ENCODE measurements at places on chromosomes 6 and 20.

GRCh38 chr20:53929974-53930650 is 140.3 kb downstream of the BCAS1 start:
- DNase-seq, result no peak

DNA sequence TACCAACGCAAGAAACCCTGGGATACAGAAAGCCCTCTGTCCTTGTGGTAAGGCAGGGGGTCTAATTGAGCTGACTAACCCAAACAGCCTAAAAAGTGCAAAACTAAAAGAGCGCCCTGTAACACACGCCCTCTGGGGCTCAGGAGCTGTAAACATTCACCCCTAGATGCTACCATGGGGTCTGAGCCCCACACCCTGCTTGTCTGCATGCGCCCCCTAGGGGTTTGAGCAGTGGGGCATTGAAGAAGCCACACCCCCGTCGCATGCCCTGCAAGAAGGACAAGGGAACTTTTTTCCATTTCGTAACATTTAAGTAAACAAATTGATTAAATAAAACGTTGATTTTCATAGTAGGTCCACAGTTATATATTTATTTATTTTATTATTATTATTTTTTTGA is 616.9 kb upstream of the MAN1A1 start:
- DNase-seq, result no peak

DNA sequence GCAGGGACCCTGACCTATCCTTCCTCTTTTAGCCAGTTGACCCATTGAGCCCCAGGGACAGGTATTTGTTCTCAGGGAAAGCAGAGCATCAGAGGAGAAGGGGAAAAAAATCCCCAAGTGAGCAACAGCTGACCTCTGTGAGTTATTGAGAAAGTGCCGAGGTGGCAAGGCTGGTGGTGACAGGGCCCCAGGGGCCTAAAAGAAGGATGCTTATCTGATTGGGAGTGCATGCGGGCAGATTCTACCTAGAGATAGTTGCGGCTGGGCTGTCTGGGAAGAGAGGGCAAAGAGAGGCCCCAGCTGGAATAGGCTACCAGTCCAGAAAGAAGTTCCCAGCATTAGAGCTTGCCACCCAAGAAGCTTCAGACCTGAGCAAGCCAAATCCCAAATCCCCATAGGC is 26.5 kb upstream of the MAFB start:
- no peak for DNase-seq

- DNase-seq, result no peak
Observed at GRCh38 chr20:14553774-14554534, 216.5 kb upstream of the FLRT3 start.

- DNase-seq, result peak; percentile 29
Observed at GRCh38 chr6:90610751-90611542, 24.1 kb upstream of the MAP3K7 start.

DNA sequence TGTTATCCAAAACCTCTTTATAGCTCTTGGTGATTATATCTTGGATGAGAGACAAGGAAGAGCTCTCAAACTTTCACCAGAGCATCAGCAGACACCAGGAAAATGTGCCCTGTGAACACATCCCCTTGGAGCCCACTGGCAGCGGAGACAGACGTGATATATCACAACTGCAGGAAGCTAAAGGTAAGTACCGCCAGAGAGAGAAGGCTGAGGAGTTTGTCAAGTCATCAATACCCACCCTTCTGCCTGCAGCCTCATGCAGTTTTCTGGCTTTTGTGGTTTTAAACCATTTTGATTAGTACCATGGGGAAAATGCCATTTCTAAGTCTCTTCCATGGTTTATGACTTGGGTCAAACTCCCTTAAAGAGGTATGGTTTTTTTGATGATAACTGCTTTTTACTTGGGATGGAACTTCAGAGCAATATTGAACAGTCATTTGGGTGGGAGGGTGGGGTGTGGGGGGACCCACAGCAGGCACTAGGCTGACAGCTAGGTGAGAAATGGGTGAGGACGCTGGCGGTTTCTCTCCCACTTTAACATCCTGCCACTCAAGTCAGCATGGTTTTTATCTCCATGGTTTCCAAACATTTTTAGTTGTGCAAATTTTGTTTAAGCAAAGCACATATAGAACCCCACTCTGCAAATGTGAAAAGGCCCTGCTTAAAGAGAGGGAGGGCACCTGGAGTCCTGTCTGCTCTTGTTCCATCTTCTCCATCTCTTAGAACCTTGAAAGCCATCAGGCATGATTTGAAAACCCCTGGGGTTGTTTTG is 108.4 kb downstream of the SCML4 start:
- DNase-seq, result no peak

DNA sequence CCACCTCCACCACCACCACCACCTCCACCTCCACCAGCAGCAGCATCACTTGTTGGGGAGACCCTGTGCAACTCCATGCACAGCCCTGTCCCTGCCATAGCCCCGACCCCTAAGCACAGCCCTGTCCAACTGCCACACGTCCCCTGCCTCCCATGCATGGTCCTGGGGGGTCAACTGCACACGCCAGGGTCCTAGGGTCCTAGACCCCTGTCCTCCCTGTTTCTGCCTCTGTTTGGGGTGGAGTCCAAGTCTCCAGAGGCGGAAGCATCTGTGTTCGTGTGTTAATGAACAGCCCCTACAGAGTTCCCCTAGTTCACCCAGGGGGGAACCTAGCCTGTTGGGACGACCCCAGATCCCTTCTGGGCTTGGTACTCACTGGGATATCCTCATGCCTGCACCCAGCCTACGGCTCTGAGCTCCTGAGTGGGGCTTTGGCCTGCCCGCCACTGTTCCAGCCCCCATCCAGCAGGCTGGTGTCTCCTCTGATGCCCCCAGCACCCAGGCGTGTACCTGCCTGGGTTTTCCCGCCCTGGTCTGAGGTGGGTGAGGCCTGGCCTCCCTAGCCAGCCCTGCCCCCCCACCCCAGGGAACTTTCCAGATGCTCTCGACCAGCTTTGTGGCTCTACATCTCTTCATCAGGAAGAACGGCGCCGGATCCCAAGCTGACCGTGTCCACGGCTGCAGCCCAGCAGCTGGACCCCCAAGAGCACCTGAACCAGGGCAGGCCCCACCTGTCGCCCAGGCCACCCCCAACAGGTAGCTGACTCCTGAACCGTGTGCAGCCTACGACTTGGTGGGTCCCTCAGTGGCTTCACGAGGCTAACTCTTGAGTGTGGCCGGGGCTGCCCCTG is 2.5 kb upstream of the TNFRSF6B start:
- DNase-seq, result no peak

- no peak for DNase-seq
Observed at GRCh38 chr6:48113130-48113529, 2.1 kb upstream of the PTCHD4 start.

DNA sequence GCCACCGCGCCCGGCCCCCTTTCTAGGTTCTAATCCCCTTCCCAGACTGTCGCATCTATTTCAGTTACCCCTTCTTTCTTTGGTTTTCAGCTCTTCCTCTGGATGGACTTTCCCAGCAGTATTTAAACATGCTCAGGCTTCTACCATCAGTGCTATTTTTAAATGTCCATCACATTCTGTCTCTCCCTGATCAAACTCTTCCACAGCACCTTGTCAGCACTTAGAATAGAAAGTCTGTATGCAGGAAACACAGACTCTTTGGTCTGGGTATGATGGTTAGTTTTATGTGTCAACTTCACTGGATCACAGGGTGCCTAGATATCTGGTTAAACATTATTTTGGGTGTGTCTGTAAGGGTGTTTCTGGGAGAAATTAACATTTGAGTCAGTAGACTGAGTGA is 297.8 kb upstream of the ECI2 start:
- no peak for DNase-seq

DNA sequence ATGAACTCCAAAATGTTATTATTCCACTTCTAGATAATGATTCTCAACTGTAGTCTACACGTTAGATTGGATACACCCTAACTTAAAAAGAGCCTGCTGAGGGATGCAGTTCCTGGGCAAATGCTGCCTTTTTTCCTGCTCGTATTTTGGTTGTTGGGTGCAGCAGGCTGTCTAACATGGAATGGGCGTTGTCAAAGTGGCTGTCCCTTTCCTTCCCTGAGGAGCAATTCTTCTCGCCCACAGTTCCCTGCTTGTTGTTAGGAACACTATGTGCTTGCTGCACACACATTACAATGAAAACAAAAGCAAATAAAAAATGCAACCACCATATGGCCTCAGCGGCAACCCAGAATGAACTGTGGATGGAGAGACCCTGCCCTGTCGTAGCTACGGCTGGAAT is 1.7 kb upstream of the ADGRF5 start:
- DNase-seq, result no peak

- no peak for DNase-seq
Observed at GRCh38 chr20:20448881-20449280, 81.0 kb downstream of the INSM1 start.

DNA sequence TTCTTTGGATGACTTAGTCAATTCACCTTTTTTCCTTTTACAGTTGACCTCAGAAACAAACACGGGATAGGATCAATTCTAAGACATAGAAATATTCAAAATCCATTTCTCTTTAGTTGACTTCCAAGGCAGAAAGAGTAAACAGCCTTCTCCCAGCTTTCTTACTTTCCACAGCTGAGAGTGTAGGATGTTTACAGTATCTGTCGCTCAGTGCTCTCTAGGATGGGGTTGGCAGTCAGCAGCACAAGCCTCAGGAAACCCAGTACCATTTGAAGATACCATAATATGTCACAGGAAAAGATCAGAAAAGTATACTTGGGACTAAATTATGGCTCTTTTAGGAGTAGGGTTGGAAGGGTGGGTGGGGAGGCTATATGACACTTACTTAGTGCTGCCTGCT is 88.2 kb downstream of the OGFRL1 start:
- DNase-seq, result no peak

DNA sequence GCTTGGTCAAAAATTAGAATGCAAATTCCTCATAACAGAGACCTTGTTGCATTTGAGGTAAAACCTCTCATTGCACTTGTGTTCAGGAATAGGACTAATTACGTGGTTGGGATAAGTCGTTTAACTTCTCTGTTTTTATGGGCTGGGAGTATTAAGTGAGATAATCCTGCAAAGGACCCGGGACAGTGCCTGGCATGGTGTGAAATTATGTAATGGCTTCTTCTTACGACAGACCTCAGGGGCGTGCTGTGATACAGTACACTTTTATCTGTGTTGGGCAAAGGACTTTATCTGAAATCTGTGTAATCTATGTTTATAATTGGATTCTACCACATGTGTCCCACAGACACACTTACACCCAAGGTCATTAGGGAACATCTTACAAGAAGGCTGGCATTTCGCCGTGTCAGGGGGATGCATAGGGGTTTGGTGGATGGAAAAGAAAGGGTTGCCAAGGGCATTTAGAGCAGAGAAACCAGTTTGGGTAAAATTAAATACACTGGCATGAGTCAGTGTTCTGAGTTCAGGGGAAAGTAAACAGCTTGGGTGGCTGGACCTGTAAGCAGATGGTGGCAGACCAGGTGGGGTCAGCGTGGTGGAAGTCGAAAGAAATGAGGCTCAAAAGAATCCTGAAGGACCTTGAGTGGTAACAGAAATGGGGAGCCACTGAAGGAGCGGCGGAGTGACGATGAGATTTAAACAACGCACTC is 17.2 kb upstream of the RTF2 start:
- no peak for DNase-seq

- DNase-seq, result no peak
Observed at GRCh38 chr6:93086351-93086750, 333.0 kb downstream of the EPHA7 start.

DNA sequence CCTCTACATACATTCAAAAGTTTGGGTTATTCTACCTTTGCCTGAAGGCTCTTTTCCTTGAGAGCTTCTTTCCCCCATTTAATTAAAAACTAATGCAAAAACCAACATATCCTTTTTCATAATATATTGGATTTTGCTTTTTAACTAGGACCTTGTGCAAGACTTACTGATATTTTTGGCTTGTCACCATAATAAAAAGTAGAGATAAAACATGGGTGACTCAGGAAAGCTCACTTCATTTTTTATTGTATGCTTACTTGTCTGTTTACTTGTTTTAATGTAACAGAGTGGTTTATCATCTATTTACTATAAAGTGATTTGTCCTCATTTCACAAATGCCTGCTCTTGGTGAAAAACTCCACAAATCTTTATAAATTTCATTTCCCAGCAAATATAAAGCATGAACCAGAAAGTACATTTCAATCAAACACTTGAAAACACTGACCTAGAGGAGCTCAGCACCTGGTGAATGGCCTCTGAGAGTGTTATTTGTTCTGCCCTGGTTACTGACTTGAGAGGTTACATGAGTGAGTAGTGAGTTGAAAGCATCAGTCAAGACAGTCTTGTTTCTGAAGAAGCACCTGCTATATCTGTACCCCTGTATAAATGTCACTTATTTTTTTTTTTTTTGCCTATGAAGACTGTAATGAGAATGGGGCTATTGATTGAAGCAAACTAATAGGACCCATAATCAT is 20.8 kb downstream of the ADGRG6 start:
- DNase-seq, result no peak

DNA sequence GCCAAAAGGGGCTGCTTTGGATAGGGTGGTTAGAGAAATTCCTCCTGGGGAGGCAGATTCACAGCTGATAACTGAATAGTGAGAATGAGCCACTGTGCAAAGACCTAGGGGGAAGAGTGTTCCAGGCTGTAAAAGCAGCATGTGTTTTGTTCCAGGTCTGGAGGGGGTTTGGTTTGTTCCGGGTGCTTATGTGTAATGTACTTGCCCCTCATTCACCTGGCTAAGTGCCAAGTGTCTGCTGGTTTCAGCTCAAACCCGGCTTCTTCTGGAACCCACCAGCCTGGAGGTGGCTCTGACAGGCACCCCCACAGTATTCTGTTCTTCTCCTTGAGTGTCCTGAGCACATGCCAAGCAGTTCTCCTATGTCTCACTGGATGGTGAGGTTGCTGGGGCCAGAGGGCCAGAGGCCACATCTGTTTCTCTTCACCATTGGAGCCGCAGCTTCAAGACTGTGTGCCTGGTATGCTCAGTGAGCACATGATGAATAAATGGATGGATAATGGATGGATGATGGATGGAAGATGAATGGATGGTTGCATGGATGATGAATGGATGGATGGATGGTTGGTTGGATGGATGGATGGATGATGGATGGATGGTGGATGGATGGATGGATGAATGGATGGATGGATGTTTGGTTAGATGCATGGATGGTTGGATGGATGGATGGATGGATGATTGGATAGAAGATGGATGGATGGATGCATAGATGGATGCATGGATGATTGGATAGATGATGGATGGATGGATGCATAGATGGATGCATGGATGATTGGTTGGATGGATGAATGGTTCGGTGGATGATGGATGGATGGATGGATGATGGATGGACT is 227.6 kb downstream of the BMP7 start:
- no peak for DNase-seq

- no peak for DNase-seq
Observed at GRCh38 chr6:75502884-75503283, 9.3 kb upstream of the FILIP1 start.

- DNase-seq, result peak; percentile 4
Observed at GRCh38 chr6:21593927-21594415, 420 bp downstream of the SOX4 start.

DNA sequence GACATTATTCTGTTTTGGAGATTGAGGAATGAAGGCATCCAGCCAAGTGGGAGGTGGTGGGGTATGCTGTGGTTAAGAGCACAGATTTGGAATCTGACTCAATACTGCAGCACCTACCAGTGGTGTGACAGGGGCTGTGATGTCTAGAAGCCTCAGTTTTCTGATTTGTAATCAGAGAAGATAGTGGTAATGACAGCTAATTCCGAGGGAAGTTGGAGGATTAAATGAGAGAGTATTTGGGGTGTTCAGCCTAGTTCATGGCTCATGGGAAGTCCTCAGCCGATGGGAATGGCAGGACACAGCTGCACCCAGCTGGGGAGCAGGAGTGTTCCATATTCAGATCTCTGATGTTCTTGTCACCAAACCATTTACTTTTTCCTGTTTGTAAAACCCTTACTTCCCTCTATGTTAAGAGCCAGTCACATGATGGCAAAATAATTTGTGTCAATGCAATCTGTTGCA is 9.3 kb downstream of the SLC9A8 start:
- no peak for DNase-seq

Data from stimulated activated CD4-positive, alpha-beta T cell treated with anti-CD3 and anti-CD28 coated beads, Interleukin-12 subunit alpha, Interleukin-12 subunit beta, amount 100 ng/mL, for 4 hours (primary cell).